ENCODE measurements at places on chromosomes 16 and 17.
A peak's percentile ranks its signal among the peaks of the same experiment; 100 is the strongest.

DNA sequence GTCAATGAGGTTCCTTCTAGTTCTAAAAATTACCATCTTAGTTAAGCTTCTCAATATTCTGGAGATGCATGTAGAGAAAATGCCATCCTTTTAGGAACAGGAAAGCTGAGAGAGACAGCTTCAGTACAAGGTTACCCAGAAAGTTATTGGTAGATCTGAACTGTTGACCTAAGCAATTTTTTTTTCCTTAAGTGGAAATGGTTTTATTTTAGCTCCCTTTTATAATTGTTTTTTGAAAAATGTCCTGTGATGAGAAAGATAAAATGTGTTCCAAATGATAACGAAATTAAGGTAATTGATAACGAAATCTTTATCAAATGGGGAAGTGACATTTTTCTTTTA is 8.2 kb downstream of the PSMD7 start:
- no peak for DNase-seq

DNA sequence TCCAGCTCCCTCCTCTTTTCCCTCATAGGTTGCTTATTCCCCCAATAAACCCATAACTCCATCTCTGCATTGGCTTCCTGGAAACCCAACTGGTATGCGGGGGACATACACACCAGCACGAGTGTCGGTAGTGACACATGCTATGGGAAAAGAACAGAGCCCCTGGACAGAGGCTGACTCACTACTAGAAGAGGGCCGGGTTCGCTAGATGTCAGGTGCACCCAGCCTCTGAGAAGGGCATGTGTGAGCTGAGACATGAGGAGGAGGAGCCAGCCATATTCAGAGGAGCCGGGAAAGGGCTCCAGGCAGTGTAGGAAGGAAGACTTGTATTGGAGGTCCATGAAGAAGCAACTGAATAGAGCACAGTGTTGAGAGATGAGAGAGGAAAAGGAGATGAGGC is 241.1 kb downstream of the SOX9 start:
- no peak for DNase-seq

DNA sequence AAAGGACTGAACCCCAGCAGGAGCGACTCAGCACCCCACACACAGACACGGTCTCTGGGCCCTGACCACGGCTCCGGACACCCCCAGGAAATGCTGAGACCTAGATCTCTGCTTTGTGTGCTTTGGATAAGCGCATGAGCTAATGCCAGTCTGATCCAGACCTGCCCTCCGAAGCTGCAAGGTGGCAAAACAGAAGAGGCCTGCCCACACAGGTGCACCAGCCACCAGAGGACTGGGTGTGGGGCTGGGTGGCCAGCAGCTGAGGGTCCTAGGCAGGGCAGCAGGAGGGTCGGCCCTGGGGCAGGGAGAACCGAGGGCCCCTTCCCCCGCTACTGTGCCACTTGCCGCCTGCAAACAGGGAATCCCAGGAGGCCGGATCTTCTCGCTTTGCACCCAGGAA is 30.7 kb upstream of the EIF1 start:
- DNase-seq: no peak

GRCh38 chr17:39609416-39610025 is 1.8 kb upstream of the NEUROD2 start:
- DNase-seq: no peak

GRCh38 chr16:10077861-10078260 is 104.4 kb downstream of the GRIN2A start:
- no peak for DNase-seq

- DNase-seq: no peak
Observed at GRCh38 chr16:65388592-65388991, 266.7 kb upstream of the CDH11 start.

GRCh38 chr17:27778183-27778582 is 22.1 kb downstream of the NOS2 start:
- no peak for DNase-seq

GRCh38 chr17:69417545-69418483 is 3.3 kb downstream of the MAP2K6 start:
- DNase-seq: no peak

- no peak for DNase-seq
Observed at GRCh38 chr16:58727796-58728568, 6.1 kb downstream of the GOT2 start.

- DNase-seq: no peak
Observed at GRCh38 chr17:40284085-40284713, 3.5 kb upstream of the CDC6 start.

DNA sequence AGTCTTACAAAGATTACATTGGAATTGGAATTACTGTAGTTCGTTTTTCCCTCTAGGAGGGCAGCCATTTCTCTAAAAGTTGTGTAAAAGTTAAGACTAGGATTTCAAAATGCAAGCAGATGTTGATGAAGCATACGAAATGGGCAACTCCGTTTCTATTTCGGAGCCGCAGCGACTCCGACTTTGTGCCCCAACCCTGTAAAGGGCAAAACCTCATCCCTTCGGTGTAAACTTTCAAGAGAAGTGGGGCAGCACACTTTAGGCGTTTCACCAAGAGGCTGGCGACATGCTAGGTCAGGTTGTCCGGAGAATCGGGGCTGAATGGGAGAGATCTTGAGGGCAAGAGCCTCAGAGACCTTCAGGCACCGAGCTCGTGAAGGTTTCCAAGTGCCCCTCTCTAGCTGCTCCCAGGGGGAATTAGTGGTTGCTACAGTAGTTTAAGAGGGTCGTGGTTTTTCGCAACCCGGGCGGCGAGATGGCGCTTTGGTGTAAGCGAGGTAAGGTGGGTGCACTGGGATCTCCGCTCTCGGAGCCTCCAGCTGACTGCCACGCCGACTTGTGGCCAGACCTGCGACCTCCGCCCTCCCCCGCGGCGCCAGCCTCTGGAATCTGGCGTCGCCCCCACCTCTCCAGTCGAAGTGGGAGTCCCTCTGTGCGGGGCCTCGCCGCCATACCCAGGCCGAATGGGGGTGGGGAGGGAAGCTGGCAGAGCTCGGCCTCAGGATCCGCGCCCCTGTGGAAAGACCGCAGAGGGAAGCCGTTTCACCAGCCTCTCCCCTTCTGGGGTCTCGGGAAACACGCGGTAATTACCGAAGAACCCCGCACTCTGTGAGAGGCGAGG is 1.0 kb upstream of the HEXIM2 start:
- DNase-seq: peak; percentile 55

GRCh38 chr16:2213817-2214718 is 572 bp downstream of the PGP start:
- DNase-seq: no peak

DNA sequence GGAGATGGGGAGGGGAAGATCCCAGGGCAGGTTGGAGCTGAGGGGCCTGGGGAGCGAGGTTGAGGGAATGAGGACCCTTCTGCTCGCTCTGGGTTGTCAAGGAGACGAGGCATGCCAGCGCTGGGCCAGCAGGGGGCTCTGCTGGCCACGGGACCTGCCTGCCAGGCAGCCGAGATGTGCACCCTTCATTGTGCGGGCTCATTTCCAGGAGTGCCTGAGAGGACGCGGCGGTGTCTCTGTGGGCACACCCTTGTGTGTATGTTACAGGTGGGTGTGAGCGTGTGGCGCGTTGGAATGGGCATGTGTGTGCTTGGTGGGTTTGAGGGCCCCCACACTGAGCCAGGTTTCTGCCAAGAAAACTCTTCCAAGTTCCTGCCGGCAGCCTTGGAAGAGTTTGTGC is 15.9 kb downstream of the ARHGAP23 start:
- DNase-seq: peak; percentile 27

DNA sequence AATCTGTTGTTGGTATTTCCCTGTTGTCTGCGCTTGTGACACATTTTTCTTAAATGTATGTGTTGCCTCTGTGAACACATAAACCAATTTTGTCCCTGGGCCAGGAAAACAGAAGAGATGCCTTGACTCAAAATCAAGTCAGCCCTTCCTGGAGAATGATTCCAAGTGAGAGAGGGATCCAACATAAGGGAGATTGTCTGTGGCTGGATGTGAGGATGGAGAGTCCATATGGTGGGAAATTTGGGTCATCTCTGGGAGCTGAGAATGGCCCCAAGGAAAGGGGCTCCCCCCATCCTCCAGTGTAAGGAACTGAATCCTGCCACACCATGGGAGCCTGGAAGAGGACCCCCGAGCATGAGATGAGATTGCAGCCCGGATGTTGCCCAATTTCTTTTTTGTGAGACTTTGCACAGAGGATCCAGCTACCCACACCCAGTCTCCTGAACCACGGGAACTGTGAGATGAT is 13.5 kb downstream of the CRYM start:
- no peak for DNase-seq

All from naive thymus-derived CD8-positive, alpha-beta T cell (primary cell).